ENCODE measurements at places on chromosomes 6 and 20.

GRCh38 chr6:153086225-153086990, 44.7 kb downstream of the RGS17 start:
- no peak for DNase-seq

DNA sequence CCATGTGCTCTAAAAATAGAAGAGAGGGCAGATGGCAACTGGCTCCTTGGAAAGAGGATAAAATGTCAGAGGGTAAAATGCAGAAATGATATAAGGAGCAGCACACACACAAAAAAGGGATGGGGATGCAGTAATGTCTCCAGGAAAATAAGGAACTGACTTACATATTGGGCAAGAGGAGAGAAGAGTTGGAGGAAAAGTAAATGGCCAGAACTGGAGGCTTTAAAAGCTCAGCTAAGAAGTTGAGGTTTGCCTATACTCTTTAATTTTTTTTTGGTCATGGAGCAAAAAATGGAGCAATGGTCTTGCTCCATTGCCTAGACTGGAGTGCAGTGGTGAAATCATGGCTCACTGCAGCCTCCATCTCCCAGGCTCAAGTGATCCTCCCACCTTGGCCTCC, 93.7 kb downstream of the SULF2 start:
- DNase-seq: no peak

DNA sequence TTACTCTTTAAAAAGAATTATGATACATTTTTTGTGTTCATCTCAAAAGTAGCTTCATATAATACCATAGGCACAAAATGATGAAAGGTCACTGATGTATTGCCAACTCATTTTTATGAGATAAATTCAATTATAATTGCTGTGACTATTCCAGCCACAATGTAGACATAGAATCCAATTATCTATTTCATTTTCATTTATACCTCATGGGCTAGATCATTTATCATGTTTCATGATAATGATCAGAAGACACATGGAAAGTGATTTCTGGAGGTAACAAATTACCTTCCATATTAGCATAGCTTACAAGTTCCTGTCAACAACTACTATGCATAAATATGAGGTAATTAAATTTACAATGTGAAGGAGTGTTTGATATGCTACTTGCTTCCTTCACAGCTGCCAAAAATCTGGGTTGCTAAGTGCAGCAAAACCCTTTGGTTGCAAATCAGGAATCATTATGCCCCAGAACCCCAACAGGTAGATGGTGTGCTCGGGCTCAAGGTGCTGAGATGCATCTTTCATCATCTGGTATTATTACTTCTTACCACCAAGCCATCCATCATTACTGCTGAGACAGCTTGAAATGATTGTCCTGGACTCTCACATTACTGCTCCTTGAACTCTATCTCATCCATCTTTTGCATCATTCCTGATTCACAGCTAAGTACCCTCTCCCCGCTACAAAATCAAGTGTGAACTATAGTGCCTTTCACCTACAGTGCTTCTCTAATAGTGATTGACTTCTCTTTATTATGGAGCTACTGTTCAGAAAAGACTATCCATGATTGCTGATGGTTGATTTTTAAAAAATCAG, 306.0 kb upstream of the THEMIS start:
- no peak for DNase-seq

GRCh38 chr6:119052292-119052889, 26.1 kb downstream of the FAM184A start:
- DNase-seq: no peak

GRCh38 chr6:125375821-125376220, 74.1 kb upstream of the HDDC2 start:
- DNase-seq: no peak

DNA sequence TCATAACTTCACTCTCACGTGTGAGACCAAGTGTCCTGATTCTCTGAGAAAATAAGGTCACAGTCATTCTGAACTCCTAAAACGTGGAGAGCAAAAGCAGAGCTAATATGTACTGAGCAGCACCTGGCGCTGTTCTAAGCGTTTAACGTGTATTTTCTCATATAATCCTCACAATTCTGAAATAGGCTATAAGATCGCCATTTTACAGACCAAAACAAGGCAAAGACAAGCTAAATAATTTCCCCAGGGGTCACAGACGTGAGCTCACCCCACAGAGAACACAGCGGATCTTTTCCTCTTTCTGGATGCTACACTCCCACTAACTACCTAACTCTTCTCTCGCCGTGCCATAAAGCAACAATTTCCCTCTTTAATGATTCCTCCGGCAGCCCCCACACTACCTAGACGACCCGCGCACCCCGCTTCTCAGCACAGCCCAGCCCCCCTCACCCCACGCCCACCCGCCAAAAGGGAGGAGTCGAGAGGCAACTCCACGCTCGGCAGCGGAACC, 636 bp downstream of the SUPT3H start:
- no peak for DNase-seq

GRCh38 chr20:33443006-33443511, 504 bp downstream of the SNTA1 start:
- peak; percentile 16 for DNase-seq

GRCh38 chr20:51426718-51427650, 115.5 kb downstream of the NFATC2 start:
- no peak for DNase-seq

DNA sequence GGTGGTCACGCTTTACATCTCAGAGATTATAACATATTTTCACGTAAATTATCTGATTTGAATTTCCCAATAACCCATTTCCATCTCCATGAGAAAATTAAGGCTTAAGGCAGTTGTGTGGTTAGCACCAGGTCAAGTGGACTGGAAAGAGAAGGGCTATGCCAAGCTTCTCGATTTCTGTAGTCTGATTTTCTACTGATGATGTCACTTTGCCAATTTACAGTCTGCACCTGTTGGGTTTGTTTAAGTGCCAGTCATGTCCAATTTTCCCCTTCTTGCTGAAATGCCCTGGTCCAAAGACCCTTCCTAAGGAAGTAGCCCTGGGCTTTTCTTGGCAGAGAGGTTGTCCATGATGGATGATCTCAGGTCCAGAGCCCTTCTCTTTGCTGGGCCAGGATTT, 562.3 kb upstream of the BTBD3 start:
- DNase-seq: no peak

DNA sequence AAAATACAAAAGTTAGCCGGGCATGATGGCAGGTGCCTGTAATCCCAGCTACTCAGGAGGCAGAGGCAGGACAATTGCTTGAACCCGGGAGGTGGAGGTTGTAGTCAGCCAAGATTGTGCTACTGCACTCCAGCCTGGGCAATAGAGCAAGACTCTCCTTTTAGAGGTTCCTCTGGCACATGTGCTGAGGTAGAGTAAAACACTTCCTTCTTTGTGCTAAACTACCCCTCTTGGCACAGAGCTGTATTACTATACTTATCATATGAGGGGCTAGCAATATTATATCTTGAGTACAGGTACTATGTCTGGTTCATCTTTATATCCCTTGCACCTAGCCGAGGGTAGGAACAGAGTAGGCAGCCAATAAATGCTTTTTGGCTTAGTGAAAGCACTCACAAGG, 40.2 kb upstream of the SAMHD1 start:
- no peak for DNase-seq

- DNase-seq: no peak
Measured at GRCh38 chr6:49733680-49734079, 10.5 kb downstream of the CRISP3 start.

DNA sequence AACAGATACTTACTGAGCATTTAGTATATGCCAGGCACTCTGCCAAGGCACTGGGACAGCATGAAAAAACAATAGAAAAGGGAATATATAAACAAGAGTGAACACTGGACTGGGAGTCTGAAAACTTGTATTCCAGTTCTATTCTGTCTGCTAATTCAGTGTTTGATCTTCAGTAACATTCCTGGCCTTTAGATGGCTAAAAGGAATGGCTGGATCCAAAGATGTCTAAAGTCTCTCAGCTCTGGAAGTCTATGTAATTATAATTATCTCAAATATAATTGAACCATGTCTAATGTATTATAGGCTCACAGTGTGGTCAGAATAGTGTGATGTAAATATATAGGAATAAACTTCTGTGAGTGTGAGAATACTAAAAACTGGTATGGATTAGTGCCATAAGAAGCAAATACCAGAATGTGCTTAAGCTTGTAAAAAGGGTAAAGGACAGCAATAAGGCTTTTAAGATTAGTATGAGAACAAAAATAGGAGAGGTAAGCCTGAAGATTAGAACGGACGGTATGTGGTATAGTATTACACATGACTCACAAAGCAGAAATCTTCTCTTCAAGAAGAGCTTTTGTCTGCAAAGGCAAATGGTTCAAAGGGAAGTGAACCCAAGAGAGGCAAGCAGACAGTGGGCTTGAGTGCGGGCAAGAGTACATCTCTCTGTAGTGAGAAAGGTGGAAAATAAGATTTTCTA, 68.5 kb downstream of the TMEM200A start:
- DNase-seq: no peak

DNA sequence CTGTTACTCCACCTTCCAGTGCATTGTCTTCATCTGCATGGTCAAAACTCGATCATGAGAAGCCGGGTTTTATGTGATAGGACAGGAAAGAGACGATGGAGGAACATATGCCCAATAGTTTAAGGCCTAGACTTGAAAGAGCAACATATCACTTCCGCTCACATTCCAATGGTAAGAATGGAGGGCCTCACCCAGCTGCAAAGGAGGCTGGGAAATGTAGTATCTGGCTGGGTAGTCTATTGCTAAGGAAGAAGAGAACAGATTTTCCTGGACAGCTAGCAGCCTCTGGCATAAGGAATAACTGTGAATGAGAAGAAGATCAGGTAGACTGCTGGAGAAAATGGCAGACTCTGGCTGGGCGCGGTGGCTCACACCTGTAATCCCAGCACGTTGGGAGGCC, 19.2 kb downstream of the FITM2 start:
- DNase-seq: no peak

DNA sequence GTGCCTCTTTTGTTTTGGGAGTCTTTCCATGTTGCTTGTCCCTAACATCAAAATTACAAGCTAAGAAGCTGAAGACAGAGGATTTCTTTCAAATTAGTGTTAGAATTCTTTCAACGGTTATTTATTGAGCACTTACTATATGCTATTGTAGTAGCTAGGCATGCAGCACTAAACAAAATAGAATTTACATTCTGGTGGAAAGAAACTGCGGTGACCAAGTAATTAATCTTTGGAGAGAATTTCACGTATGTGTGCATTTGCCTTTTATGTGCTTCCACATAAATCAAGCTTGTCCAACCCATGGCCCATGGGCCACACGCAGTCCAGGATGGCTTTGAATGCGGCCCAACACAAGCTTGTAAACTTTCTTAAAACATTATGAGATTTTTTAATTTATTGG, 33.0 kb upstream of the DUSP22 start:
- DNase-seq: no peak

- DNase-seq: no peak
Measured at GRCh38 chr6:140494321-140495108, 1120.1 kb upstream of the CITED2 start.

- DNase-seq: no peak
Measured at GRCh38 chr6:52392944-52393343, 27.2 kb upstream of the EFHC1 start.

- DNase-seq: no peak
Measured at GRCh38 chr6:13485923-13486562, 1.4 kb downstream of the GFOD1 start.

GRCh38 chr6:15247500-15248450, 1.9 kb downstream of the JARID2 start:
- peak; percentile 37 for DNase-seq
